T follicular helper cell (primary cell): ENCODE measurements at places on chromosomes 4 and X.

- no peak for DNase-seq
These were observed 121.6 kb upstream of the FAT1 start for GRCh38 chr4:186845137-186845842.

DNA sequence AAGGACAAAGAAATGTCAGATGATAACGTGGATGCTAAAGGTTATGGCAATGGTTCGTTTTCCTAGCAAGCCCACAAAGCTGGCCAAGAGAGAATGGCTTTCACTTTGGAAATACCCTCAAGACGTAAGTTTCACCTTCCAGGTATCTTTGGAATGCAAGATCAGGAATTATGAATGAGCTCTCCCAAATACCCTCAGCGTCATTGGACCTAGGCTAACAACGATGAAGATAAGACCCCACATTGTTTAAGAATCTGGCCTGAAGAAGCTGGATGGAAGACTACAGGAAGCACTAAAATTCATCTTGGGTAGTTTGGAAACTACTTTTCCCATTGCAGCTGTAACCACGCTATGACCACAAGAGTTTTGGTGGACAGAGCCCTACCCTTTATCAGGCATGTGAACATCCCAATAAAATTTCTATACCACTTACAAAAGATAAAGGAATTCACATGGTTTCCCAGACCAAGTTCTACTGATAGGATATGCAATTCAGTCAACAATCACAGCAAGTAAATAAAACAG, 111.9 kb downstream of the KDR start:
- DNase-seq, result no peak

DNA sequence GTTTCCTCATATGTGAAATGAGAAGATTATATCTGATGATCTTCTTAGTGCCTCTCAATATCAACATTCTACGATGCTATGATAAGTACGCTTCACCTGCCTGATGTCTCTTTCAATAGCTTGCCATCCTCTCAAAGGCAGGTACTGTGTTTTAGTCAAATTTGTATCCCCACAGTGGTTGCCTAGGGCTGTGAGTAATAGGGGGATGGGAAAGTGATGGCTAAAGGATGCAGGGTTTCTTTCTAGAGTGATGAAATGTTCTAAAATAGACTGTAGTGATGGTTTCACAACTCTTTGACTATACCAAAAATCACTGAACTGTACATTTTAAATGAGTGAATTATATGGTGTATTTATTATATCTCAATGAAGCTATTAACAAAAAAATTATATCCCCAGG, 142.8 kb downstream of the HS6ST2 start:
- DNase-seq, result no peak

DNA sequence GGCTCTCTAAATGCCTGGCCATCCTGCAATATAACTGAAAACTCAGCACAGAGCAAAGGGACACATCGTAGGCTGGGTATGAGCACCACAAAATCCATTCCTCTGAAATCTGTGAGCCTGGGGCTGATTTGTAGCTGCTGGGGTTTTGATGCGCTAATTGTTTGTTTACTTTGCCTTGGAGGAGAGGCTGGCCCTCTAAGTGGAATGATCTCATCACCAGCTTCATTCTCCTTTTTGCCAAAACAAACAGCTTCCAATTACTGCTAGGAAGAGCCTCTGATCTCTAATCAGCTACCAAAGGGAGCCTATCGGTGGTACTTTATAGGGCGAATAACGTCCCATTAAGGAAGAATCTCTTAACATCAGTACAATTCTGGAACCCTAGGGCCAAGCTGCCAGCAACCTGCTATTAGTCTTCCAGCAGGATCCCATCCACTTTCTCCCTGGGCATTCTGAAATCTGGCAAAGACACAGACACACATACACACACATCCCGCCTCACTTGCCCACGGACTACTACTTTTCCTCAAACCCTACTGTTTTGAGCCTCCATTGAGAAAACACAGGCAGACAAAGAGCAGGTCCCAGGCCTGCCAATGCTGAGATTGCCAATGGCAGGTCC, 5.8 kb downstream of the ANOS1 start:
- DNase-seq, result no peak

DNA sequence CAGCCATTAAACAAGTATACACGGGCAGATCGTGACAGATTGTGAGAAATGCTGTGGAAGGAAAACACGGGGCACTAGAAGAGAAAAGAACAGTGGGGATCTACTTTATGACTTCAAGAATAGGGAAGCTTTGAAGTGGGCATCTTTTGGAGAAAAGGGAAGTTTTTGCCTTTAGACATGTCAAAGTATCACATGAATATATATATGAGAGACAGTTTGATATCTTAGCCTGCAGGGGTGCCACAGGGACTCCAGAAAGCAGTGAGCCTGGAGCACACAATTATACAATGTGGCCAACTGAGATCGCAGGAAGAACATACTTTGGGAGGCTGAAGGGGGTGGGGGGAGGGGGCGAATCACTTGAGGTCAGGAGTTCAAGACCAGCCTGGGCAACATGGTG, 35.7 kb downstream of the RELL1 start:
- no peak for DNase-seq

GRCh38 chr4:98657531-98658286, 702 bp downstream of the TSPAN5 start:
- DNase-seq, result no peak

DNA sequence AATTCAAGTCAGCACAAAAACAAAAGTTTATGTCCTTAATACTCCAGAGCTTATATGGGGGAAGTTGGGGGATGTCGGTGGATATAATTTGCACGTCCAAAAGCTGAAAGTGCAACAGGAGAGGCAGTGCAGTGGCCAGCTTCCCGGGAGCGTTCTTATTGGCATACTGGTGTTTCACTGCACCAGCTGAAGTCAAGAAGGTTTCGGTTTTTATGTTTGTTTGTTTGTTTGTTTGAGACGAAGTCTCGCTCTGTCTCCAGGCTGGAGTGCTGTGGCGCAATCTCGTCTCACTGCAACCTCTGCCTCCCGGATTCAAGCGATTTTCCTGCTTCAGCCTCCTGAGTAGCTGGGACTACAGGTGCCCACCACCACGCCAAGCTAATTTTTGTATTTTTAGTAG, 28.6 kb upstream of the TLR3 start:
- DNase-seq, result no peak

DNA sequence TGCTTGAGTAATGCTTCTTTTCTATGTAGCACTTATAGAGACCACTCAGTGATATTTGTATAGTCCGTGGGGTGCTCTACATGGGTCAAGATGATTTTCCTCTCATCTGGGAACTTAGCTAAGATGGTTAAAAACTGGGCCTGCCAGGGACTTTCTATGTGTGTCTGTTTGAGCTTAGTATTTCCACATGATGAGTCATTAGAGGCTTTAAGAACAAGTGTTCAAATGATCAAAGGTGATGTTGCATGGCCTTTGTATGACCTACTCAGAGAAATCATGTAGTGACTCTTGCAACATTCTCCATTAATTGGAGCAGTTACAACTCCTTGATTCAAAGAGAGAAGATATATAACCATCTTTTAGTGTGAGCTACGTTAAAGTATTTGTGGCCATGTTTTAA, 1480.5 kb upstream of the IGFBP7 start:
- DNase-seq, result no peak

DNA sequence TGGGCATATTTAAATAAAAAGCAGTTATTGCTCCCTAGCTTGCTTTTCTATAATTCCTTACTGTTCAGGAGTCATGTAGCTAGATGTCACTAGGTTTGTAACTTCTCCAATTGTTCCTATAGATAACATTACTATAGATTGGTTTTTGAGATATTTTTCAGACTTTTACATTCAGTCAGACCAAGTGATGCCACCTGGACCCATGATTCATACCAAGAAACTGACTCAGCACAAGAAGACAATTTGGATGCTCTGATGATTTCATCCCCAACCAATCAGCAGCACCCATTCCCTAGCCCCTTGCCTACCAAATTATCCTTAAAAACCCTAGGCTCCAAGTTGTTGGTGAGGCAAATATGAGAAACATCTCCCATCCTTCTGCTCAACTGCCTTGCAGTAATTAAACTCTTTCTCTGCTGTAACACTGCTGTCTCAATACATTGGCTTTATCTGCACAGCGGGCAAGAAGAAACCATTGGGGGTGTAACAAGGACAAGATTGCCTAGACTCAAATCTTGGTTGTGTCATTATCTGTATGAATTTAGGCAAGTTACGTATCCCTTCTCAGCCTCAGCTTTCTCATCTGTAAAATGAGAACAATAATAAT, 11.8 kb upstream of the NEIL3 start:
- no peak for DNase-seq

GRCh38 chr4:6463311-6464289, 8.8 kb downstream of the PPP2R2C start:
- no peak for DNase-seq

- no peak for DNase-seq
These were observed 333.3 kb downstream of the BCOR start for GRCh38 chrX:39764441-39764914.

DNA sequence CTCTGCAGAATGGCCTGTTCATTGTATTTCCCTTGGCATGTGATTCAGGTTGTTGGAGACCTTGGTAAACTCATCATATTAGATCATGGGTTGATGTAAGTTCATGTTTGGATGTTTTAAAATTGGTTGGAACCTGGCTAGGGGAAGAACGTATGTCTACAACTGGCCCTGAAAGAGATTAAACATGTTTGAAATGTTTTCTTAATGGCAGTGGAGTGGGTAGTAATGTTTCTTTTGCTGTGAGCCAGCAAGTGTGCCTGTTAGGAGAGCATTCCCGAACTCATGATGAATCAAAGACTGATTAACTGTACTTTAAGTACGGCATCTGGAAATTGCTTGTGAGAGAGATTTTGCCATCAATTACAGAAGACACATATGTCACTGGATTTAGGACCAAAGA, 44.5 kb upstream of the SLC4A4 start:
- no peak for DNase-seq

DNA sequence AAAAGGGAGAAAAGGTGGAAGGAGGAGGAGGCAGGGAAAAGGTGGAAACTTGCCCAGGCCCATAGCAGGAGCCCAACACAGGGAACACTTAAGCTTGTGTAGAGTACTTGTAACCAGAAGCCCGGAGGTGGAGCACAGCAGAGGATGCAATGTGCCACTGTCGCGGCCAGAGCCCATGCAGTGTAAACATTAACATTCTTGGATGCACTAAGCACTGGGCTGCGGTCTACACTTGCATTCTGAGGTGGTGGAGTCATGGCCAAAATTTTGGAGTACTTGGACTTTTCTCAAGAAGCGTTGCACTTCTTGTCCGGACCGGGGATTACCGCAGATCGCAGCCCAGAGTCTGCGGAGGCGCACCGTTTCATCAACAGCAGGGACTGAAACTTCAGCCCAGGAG, 4.5 kb upstream of the RHOXF1 start:
- no peak for DNase-seq

DNA sequence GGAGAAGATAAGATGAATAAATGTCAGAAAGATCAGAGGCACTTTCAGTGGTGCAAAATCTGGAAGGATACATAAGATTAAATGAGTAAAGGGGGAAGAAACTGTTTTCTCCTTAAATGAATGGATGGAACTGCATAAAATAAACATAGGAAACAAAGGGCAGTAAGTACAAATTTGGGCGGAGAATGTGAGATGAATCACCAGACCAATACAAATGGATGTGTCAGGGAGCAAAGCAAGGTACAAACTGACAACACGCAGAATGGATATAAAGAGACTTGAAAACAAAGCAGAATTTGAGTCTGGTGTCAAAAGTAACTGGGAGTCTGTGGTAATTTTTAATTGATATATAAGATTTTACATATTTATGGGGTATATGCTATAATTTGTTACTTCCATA, 175.3 kb upstream of the PCDH18 start:
- no peak for DNase-seq

- DNase-seq, result no peak
These were observed 18.4 kb downstream of the IL21 start for GRCh38 chr4:122602277-122603142.

DNA sequence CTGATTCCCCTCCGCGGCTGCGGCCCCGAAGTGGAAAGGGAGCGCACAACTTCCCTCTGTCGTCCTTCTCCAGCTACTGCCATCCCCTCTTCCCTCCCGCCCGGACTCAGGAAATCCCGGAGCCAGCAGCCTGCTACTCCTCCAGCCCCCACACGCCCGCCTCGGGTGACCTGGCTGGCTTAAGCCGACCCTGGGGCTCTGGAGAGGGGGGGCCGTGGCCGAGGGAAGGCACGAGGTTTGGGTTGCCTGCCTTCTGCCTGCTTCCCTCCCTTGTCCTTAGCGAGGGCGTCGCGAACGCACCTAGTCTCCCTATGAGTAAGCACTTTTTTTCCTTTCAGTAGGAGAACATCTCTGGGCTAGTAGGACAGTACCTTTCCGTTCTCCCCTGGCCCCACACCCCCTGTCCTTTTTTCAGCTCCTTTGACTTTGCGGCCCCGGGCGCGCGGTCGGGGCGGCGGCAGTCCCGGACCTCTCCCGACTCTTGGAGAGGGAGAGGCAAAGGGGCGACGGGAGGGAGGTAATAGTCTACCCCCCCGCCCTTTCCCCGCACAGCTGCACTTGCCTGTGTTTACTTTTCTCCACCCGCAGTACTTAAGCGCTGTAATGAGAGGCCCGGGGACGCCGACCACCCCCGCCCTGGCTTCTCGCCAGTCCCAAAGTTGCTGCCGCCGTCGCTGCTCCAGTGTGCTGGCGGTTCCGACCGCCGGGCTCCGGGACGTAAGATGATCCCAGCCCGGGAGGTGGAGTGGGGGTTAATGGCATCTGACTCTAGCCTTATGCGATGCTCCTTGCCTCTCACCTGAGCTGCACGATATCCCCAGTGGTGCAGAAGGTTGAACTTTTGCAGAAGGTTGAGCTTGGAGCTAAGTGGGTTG, 868 bp downstream of the PLS3 start:
- no peak for DNase-seq

DNA sequence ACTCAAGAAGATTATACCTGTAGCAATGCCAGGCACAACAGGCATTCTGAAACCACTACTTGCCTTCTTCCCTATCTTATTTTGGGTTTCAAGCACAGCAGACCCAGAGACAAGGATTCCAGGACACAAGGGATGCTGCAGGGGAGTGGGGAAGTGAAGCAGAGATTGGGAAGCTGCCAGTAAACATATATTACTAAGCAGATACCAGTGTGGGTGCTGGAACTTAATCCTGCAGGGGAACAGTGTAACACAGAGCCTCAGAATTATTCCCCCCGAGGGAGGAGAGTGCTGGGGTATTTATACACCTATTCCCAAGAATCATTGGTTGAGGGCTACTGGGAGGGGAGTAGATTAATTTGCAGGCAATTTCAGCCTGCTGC, 33.3 kb upstream of the MAML3 start:
- no peak for DNase-seq

DNA sequence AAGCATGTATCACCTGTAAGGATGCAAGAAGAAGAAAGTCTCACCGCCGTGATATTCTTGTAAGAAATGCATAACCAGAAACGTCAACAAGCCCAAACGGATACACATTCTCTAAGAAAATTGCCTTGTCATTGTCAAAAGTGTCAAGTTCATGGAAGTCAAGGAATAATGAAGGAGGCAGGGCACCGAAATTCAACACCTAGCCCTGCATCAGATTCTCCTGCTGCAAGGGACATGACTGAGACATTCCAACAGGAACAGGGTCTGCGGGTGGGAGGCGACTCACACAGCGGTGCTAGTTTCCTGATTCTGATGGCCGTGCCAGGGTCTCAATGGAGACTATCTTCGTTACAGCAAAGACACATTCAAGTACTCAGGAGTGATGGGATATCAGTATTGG, 26.7 kb downstream of the IRF2 start:
- DNase-seq, result no peak

GRCh38 chrX:56564921-56565840, 1.8 kb downstream of the UBQLN2 start:
- no peak for DNase-seq
